Stimulated activated CD8-positive, alpha-beta memory T cell treated with anti-CD3 and anti-CD28 coated beads, Interleukin-4, amount 100 ng/mL, for 48 hours (primary cell): ENCODE measurements at places on chromosomes 5 and 9.
A peak's percentile ranks its signal among the peaks of the same experiment; 100 is the strongest.

DNA sequence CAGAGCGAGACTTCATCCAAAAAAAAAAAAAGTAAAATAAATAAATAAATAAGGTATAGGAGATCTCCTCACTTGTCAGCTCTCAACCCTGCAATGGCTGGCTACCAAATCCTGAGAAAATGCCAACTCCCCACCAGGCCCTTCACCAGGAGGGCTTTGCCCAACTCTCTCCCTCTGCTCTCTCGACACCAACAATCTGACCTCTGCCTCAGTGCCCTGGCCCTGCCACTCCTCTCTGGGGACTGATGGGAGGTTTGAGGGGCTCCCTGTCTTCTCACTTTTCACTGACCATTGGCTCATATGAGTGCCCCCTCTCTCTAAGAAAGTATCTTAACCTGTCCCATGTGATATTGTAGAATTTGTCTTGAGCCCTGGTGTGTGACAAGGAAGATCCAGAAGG, 52.6 kb upstream of the SH3PXD2B start:
- no peak for DNase-seq

GRCh38 chr5:58886315-58887207, 303.7 kb downstream of the RAB3C start:
- peak; percentile 74 for DNase-seq

GRCh38 chr5:171477101-171477500, 57.7 kb downstream of the FGF18 start:
- no peak for DNase-seq

DNA sequence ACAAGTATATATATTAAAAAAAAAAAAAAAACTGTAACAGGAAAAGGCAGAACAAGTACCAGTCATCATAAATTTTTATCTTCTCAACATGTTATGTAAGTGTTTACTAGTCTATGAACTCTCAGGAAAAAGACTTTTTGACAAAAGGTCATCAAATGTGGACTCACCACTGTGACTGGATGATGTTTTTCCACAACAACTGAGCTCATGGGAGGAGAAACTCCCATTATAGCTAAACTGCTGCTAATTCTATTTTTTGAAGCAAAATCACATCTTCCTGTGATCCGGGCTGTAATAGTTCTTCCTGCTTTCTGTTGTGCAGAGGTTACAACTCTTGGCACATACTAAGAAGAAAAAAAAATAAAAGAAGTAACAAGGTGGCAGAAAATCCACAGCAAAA, 39.6 kb downstream of the POC5 start:
- no peak for DNase-seq

DNA sequence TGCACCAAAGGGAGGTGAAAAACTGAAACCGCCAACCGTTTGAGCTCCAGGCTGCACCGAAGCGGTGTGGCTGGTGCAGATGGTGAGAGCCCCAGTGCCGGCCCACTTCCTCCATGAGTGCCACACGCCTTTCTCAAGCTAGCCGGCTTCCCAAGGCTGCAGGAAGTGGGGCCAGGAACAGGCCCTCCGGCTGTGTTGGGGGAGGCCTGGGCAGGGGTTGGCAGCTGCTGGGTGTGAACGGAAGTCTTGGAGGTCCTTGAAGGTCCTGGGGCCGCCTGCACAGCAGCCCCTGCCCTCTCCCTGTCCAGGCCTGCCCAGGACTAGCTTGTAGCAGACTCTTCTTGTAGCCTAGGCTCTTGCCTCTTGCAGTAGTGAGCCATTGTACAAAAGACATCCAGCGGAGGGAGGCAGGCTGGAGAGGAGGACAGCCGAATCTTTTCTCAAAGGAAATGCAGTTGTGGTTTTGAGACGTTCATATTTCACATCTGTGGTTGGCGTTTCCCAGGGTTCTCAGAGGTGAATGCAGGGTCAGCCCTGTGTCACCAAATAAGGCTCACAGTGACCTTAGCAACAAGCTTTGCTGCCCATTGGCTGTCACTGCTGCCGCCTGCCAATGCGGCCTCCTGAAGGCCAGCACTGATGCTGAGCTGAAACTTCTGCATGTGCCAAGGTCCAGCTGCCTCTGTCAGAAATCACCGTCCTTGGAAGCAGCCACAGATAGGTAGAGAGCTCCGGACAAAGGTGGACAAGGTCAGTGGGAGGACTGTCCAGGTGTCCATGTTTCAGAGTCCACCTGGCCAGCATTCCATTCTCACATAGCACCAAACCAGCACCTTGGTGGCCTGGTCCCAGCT, 23.9 kb downstream of the IRF1 start:
- peak; percentile 79 for DNase-seq

DNA sequence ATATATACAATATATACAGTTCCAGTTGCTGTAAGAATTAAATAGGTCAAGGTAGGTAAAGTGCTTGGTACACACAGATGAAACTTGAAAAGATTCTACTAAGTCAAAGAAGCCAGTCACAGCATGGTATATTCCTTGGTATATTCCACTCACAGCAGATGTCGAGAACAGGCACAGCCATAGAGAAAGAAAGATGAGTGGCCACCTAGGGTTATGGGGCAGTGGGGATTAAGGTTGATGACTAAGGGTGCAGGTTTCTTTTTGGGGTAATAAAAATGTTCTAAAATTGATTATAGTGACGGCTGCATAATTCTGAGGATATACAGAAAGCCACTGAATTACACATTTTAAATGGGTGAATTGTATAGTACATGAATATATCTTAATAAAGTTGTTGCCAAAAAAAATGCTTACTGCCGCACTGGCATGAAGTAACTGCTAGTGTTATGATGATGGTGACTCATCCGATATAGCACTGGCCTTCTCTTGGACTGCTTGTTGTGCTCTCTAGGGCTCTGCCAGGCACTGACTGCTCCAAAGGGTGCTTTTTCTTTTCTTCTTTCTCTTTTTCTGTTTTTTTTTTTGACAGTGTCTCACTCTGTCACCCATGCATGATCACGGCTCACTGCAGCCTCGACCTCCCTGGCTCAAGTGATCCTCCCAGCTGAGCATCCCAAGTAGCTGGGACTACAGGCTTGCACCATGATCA, 23.5 kb downstream of the TBC1D2 start:
- no peak for DNase-seq

DNA sequence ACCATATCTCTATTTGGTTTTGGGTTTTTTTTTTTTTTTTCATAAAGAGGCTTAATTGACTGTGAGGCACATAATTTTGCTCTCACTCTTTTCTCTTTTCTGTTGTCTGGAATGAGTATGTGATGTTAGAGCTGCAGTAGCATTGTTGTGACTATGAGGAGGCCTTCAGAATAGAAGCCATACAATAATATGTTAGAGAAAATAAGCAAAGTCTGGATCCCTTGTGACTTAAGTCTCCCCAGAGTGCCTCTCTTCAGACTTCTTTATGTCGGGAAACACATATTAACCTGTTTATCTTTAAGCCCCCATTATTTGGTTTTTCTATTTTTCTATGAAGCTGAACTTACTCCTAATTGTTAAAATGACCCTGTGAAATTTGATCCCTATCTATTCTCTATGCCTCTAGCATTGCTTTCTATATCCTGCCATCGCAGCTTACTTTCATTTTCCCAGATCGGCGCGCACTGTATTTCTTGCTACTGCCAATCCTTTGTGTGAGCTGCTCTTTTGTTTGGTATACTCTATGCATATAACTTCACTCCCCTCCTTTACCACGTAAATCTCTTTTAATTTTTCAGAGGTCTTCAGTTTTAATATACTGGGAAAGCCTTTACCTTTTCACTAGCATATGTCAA, 372.5 kb upstream of the KCNN2 start:
- DNase-seq, result no peak

GRCh38 chr5:134527961-134528424, 2.5 kb downstream of the JADE2 start:
- DNase-seq, result no peak

- DNase-seq, result no peak
Observed at GRCh38 chr9:106019039-106019680, 324.8 kb downstream of the TMEM38B start.

DNA sequence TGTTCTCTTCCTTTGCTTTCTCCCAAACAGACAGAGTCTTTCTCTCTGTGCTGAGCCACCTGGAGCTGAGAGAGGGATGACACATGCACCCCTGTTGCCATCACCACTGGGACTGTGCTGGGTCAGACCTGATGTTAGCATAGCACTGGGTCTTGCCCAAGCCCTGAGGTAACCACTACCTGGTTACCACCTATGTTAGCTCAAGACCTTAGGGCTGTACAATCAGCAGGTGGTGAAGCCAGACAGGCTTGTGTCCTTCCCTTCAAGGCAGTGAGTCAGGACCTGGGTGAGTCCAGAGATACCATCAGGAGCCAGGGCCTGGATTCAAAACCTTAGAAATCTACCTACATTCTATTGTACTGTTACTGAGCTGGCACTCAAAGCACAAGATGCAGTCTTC, 32.1 kb downstream of the FST start:
- no peak for DNase-seq

DNA sequence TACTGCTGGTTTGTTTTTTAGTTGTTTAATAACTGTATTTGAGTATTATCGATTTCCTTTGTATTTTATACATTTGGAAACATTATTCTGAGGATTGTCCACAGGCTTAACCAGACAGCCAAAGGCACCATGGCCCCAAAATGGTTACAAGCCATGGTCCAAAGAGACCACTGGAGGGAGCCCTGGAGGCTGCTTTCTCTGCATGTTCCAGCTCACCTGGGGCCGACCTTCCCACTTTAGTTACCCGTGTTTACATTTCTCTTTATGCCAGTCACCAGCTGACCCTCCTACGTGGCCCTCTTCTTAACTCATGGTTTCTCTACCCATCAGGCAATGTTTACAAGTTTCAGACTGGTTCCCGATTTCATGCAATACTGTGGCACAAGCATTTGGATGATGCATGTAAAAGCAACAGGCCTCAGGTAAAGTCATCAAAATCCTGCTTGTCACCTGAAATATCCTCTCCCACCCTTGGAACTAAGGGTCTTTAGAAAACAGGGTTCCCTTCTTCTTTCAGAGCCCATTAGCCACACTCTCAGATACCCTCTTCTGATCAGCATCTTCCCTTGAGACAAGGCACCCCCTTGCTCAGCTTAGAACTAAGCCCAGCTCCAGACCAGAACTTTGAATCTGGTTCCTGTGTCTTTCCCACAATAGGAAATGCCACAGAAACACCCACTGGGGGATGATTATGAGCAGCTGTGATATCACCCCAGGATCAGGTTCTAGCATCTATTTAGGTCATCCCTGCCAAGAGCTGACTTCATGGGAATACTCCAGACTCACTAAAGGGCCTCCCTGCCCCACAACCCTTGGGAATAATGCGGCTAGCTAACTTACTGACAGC, 49.9 kb upstream of the GARNL3 start:
- DNase-seq, result peak; percentile 75

DNA sequence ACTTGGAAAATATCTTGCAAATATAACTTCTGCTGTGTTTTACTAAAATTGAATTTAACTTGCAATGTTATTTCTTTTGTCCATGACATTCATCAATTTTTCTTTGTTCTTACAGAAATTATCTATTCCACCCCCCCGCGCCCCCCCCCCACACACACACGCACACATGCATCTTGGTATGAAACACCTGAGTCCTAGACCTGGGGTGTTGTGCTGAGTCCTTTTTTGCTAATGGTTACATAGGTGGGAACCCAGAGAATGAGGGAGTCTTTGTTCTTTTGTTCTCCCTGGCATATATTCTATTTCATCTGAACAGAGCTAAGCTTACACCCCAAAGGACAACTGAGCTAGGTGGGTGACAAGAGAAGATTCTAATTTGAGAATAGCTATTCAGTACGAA, 308.9 kb downstream of the CWC27 start:
- DNase-seq, result no peak

DNA sequence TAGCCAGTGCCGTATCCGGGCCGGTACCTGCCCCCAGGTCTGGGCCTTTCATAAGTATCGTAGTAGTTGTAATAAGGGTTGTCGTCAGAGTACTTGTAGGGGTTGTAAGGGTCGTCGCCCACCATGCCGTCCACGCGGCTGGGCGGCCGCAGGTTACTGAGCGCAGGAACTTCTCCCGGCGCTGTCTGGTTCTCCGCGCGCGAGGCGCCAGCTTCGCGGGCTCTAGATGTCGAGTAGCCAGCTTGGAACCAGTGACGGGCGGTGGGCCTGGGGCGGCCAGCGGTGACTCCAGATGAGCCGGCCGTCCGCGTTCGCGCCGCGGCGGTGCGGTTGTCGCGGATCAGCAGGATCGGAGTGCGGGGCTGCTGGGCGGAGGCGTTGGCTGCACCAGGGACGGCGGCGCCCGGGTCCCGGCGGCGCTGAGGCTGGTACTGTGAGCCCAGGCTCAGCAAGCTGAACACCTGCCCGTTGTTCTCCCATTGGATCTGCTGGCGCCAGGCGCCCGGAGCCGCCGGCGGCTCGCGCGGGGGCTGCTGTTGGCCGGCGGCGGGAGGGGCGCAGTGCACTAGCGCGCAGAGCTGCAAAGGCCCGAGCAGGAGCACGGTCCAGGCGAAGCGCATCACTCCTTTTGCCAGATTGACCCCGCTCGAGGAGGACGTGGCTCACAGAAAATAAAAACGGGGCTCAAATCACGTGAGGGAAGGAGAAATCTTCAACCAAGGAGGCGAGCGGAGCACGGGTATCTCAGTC, 518 bp downstream of the LOX start:
- DNase-seq, result peak; percentile 26

- DNase-seq, result no peak
Observed at GRCh38 chr5:111119856-111120255, 27.7 kb downstream of the WDR36 start.

DNA sequence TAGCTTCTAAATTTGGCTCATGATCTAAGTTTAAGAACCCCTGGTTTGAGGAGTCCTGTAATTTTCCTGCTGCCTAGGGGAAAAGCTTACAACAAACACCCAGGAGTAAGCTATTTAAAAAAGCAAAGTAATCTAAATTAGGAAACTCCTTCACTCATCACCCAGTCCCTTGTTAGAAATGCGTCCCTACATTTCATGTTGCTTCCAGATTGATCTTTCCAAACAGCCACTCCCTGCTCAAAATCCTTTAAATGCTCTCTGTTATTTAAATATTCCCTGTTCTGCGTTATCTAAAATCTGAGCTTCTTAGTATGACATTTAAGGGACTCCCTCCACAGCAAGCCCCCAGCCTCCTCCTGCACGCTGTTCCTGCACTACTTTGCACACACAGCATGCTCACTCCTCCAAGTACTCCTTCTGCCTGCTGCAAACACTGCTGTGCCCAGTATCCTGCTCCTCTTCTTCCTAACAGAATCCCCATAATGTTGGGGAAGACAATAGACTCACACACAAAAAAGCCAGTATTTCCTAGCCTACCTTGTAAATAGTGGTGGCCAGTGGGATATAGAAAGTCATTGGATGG, 123.3 kb upstream of the RASEF start:
- DNase-seq, result no peak
